ENCODE measurements at places on chromosomes 5 and 9.

DNA sequence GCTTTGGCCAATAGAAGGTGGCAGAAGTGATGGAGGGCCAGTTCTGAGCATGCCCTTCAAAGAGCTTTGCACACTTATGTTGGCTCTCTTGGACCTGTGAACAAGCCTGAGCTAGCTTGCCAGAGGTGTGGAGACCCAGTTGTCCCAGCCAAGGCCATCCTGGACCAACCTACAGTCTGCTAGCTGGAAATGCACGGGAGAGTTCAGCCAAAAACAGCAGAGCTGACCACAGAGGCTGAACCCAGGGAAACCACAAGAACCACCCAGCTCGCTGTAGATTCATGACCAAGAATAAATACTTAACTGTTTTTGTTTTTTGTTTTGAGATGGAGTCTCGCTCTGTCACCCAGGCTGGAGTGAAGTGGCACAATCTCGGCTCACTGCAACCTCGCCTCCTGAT, 65.4 kb upstream of the HAND1 start:
- DNase-seq: peak; percentile 69

GRCh38 chr5:140558542-140558941, 1.3 kb upstream of the SRA1 start:
- no peak for DNase-seq

GRCh38 chr9:97307091-97307490, 368 bp upstream of the CCDC180 start:
- DNase-seq: no peak

GRCh38 chr5:40569546-40570270, 110.0 kb upstream of the PTGER4 start:
- no peak for DNase-seq

- no peak for DNase-seq
These were observed 1888.0 kb upstream of the CDH9 start for GRCh38 chr5:28926422-28926821.

- DNase-seq: peak; percentile 66
These were observed 1.2 kb downstream of the FBXL17 start for GRCh38 chr5:108380531-108381349.

DNA sequence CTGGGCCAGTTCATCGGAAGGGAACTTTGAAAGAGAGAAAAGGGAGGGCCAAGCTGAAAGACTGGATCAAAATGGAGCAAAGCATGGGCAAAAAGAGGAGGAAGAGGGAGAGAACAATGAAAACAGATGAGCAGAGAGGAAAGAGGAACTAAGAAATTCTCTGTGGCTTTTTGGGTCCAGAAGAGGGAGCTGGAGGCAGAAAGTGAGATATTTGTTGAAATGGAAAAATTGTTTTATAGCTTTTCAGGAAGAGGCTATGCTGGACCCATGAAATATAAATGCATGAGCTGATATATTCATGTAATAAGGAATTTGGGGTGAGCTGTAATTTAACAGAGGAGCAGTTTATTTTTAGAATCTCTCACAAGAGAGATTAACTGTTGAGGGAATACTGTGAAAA, 457.3 kb downstream of the DMAC1 start:
- DNase-seq: no peak

- peak; percentile 60 for DNase-seq
These were observed 309.4 kb downstream of the NR3C1 start for GRCh38 chr5:143094087-143094521.

Measured in MG63 (cell line).